ENCODE measurements at places on chromosomes 2 and 18.

DNA sequence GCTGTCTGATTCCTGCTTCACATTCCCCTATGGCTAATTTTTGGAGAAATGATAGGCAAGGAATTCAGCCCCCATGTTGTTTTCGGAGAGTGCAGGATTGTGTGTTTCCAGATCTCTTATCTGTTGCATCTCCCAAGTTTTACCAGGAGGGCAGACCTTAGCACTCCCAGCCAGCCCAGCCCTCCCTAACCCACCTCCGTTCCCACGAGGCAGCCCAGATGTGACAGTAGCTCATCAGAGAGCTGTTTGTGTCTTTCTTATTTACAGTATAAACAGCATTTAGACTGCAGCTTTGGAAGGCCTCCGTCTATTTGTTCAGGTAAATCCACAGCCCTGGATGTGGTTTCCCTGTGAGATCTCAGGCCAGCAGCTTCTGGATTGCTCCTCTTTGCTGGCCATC is 91.6 kb downstream of the THNSL2 start:
- DNase-seq: no peak

- DNase-seq: no peak
Measured at GRCh38 chr2:233983445-233983844, 66.3 kb downstream of the TRPM8 start.

DNA sequence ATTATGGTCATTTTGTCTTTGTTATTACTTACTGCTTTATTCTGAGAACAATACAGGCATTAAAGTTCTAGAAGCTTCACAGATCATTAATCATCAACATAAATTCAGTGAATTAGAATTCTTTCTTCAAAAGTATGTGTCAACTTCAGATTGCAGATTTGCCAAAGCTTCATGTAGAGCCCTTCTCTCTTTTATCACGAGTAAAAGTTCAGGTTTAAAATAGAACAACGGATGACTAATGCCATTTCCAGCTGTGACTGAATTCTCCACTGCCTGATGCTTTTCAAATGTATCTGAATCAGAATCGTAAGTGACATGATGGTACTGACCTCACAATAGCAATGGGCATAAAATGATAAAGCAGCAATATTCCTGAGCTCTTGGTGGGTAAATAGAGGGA is 116.0 kb downstream of the ABCA12 start:
- no peak for DNase-seq

GRCh38 chr2:15031745-15032240 is 399.3 kb downstream of the LRATD1 start:
- DNase-seq: no peak

DNA sequence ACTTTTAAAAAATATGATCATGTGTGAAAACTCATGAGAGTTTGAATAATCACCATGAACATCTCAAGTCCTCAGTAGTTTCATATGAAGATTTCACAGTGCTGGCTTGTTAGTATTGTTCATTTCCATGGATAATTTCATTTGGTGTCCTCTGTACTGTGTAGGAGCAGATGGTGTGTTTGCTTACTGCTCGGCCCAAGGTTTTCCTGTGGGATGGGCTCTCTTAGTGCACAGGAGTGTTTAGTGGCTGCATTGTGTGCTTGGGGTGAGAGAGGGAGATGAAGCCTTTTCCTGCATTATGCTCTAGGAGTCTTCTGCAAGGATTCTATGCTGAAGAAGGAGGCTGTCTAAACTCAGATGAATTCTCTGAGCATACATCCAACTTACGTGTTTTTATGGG is 270.6 kb downstream of the SOCS6 start:
- DNase-seq: no peak

GRCh38 chr2:66443186-66443978 is 8.5 kb downstream of the MEIS1 start:
- DNase-seq: no peak

DNA sequence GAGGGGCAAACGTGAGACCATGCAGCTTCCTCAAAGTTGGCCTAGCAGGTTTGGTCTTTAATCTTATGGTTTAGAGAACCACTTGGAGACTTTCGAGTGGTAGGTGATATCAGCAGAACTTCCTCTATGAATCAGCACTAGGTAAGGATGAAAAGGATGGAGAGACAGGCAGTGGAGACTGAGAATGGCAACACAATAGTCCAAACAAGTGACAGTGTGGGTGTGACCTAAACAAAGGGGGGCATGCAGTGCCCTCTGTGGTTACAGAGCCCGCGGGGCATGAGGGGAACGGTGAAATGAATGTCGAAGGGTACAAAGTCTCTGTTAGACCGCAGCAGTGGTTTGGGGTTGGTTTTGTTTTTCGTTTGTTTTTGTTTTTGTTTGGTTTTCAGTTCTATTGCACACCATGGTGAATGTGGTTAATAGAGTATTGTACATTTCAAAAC is 143.9 kb downstream of the L3MBTL4 start:
- DNase-seq: no peak

DNA sequence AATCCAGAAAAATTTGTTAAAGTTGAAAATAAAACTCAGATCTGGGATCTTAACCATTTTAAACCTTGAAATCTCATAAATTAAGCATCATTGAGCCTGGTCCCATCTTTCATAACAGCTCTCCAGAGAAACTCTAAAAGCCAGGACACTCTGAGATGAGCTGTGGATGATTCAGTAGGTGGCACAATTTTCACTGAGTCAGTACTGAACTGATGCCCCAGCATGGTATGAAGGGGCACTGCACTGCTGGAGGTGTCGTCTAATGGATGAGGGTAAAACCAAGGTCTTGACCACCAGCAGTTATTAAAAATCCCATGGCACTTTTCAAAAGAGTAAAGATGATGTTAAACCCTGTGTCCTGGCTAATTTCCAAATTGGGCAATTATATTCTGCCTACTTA is 170.6 kb downstream of the FIGN start:
- no peak for DNase-seq

DNA sequence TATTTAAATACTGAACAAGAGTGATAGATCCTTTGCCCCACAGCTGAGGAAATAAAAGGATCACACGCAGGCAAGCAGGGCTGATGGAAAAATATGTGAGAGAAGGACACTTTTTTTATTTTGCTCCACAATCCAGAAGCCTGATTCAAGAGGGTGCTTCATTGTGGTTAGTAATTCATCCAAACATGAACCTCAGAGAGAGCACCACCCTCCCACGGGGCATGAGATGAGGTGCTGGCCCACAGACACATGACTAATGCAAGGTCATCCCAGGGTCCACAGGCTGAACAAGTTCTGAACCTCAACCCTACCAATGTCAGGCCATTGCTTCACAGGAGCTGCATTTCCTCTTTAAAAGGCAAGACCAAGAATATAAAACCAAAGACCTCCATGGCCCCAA is 239.6 kb downstream of the MREG start:
- no peak for DNase-seq

GRCh38 chr2:236943841-236944513 is 141.7 kb upstream of the COPS8 start:
- DNase-seq: no peak

Measured in stimulated activated CD4-positive, alpha-beta T cell treated with anti-CD3 and anti-CD28 coated beads, Interleukin-4, amount 100 ng/mL, for 24 hours (primary cell).